NCI-H1105 treated with DMSO at 0.1 percent for 48 hours (cell line): ENCODE measurements at places on chromosomes 3 and 15.

GRCh38 chr3:156010829-156011228, 109.5 kb upstream of the KCNAB1 start:
- DNase-seq, result peak; percentile 14

DNA sequence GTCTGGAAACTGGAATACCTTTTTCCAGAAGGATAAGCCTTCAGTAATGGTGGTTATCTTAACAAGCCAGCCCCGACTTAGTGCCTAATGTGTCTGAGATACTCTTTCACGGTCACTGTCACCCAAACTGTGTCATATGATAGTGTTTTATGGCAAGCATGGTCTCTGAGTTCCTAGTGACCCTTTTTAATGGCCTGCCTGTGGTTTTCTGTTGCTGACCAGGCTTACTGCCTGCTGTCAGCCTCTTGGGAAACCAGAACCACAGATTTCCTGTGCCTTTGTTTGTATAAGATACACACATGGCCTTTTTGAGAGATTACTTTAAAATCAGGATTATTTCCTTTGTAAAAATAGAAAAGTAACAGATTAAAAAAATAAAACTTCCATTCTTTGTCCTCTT, 22.4 kb downstream of the HPS3 start:
- DNase-seq, result no peak

GRCh38 chr3:183554377-183554776, 1.1 kb downstream of the KLHL6 start:
- DNase-seq, result no peak

GRCh38 chr3:47612879-47613278, 34.2 kb upstream of the CSPG5 start:
- DNase-seq, result no peak

- DNase-seq, result no peak
These were observed 23.7 kb downstream of the OXNAD1 start for GRCh38 chr3:16288664-16289063.

DNA sequence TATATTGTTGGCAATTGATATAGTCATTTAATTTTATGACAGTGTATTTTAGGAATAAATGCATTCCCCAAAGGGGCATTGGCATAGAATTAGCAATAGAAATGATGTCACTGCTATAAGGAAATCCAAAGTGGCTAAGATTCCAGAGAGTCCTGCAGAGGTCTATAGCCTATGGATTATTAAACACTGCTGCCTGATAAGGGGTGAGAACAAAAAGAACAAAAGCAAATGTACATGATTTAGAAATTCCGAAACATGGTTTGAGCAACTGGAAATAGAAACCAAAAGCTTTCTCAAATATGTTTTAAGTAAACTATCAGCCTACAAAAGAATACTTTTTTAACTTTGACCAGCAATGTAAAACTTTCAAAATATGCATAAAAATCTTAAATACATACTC, 280.1 kb upstream of the RASGRP1 start:
- no peak for DNase-seq

GRCh38 chr15:96073908-96074307, 256.6 kb upstream of the NR2F2 start:
- DNase-seq, result no peak

- no peak for DNase-seq
These were observed 17.3 kb upstream of the GBE1 start for GRCh38 chr3:81778678-81779182.

DNA sequence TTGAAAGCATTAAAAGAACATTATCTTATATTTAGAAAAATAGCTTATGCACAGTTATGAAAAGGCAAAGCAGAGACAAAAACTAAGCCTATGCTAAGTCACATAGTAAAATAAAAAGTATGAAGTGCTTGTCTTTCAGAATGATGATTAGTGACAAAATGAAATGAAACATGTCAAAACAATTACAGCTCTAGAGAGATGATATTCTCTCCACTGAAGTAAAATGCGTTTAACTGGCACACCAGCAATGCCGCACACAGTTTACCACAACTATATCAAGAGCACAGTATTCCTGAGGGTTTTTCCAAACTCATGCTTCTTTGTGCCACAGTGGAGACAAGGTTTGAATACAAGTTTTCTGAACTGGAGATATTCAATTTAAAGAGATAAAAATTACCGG, 2.1 kb upstream of the ZBBX start:
- DNase-seq, result no peak

- DNase-seq, result no peak
These were observed 126.6 kb upstream of the ADAMTS9 start for GRCh38 chr3:64814351-64814750.

DNA sequence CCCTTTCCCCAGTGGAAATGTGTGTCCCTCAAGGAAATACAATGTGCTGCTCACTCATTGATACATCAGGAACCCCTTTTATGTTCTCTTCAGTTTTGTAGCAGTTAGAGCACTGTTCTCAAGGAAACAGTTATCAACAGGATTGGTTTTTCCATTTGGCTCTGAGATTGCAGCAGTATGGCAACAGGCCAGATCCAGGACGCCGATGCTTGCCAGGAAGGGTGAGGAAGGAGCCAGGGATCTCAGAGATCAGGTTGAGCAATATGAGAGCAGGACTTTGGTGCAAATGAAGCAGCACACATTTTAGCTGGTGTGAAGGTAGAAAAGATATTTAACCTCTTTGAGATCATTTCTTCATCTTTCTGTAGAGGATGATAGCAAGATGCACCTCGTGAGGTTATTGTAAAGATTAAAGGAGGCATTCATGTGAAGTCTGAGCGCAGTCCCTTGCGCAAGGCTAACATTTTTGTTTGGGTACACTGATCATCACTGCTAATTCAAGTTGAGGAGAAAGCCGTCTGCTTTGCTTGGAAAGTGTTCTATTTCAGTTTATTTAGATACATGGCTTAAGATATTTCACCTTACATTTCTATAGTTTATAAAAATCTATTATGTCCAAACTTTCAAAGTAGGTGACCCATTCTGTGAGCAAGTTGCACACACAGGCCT, 68.5 kb downstream of the KCNH8 start:
- peak; percentile 8 for DNase-seq

DNA sequence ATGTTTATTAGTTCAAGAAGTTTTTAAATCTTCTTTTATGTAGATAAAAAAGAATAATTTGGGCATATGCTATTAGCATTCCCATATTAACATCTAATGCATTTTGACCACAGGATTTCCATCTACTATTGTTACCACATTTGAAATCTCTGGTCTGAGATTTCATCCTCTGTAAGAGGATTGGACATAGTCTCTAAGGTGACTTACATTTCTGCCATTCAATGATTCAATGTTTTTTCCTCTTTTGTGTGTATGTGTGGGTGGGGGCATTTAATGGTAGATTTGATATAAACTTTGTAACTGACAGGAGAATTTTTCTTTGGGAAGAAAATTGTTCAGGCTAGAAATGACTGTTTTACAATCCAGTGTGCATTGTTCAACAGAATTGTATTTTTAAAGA, 307.3 kb upstream of the RBMS3 start:
- DNase-seq, result no peak

- no peak for DNase-seq
These were observed 43.9 kb downstream of the ONECUT1 start for GRCh38 chr15:52746162-52746757.

- no peak for DNase-seq
These were observed 69.7 kb downstream of the CACNA2D3 start for GRCh38 chr3:54192026-54192425.

DNA sequence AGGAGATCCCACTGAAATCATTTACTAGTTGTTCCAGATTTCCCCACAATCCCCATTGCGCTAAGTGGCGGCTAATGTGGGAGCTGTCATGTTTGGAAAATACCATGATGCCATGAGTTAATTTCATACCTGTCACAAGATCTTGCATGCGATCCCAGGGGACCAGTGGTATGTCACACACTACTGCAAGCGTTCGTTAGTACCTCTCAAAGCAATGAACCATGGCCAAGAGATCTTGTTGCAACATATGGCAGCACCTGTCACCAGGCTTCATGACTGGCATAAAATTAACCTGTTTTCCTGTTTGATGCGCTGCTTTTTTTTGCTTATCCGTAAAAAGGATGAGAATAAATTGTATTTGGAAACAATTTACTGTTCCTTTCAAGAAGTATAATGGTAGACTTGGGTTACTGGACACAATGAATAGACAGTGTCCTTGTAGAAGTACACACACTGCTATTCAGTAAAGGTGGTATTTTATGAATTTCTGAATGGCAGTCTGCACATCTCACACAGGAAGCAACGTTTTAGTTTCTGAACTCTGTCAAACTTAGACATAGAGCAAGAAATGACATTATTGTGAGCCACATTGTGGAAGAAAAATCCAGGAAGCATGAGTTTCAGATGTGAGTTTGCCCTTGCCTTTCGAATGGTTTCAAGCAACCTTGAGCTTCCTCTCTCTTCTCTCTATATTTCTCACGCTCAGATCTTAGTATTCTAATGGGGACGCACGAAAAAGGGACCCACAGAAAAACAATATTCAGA, 81.9 kb downstream of the CHL1 start:
- DNase-seq, result peak; percentile 46

DNA sequence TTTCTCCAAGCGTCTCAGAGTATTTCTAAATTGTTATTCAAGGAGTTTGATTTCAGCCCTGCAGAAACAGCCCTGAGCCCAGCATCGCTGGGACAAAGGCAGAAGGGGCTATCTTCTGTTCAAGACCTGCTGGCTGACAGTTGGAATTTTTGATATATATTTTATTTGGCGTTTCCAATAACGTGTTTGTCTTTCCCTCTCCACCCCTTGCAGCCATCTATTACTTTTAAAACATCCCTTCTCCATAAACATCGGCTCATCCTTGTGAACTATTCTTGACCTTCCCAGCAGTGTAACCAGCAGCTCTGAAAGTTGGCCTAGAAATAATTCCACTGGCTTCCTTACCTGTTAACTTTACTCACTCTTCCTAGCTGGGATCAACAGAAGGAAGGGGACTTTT, 5.5 kb upstream of the MEIS2 start:
- no peak for DNase-seq

GRCh38 chr3:106420628-106421027, 551.8 kb upstream of the CBLB start:
- no peak for DNase-seq

DNA sequence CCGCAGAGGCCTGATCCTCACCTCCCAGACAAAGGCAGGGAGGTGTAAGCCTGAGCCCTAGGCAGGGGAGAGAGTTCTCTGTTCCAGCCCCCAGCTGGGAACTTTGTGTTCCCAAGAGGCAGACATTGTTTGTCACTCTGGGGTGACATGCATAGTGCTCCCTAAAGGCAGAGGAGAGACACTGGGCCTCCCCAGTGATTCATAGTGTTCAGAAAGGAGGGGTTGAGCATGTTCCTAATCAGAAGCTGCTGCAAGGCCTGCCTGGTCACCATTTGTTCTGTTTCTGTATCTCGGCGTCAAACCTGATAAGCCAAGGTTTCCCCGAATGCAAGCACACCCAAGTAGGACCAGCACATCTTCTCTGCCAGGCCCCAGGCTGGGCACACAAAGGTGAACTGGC, 24.0 kb upstream of the SLC6A6 start:
- no peak for DNase-seq

DNA sequence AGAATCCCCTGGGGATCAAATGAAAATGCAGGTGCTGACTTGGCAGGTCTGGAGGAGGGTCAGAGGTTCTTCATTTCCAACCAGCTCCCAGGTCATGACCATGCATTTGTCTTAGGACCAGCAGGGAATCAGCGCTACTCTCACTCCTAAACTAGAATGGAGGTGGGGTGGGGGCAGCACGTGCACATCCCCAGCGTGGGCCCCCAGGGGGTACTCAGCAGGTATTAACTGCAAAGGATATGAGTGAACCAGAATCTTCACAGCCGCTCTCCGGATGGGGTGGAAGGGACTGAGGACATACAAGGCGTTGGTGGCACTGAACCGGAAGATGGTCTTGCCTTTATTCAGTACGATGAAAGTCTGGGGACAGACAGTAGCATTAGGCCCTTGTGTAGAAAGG, 19.4 kb downstream of the SCN5A start:
- DNase-seq, result no peak

DNA sequence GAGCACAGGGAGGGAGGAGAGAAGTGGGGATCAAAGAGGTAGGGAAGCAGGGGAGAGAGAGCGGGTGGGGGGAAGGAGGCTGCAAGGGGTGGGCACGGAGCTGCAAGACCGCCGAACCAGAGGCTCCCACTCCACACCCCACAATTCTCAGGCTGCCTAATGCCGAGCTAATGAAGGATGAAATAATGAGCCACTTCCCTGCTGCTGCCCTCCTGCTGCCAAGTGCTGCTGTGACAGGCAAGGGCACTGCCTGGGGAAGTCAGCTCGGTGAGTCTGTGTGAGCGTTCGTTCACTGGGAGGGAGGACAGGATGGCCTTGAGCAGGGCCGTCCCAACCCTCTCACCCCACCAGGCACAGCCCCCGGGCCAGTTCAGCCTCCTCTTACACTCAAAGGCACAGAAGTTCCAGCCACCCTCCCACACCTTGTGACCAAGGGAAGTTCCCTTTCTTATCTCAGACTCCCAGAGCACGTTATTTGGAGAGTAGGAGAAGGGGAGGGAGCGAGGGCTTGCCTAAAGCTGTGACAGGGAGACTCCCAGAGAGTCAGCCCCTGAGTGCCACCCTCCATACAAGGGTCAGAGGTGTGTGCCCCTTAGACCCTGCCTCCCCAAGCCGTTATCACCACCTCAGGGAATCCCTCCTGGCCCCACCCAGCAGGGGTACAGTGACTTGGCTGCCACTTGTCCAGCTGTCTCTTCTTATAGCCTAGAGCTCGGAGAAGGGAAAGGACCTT, 12.4 kb downstream of the GLYCTK start:
- DNase-seq, result no peak

DNA sequence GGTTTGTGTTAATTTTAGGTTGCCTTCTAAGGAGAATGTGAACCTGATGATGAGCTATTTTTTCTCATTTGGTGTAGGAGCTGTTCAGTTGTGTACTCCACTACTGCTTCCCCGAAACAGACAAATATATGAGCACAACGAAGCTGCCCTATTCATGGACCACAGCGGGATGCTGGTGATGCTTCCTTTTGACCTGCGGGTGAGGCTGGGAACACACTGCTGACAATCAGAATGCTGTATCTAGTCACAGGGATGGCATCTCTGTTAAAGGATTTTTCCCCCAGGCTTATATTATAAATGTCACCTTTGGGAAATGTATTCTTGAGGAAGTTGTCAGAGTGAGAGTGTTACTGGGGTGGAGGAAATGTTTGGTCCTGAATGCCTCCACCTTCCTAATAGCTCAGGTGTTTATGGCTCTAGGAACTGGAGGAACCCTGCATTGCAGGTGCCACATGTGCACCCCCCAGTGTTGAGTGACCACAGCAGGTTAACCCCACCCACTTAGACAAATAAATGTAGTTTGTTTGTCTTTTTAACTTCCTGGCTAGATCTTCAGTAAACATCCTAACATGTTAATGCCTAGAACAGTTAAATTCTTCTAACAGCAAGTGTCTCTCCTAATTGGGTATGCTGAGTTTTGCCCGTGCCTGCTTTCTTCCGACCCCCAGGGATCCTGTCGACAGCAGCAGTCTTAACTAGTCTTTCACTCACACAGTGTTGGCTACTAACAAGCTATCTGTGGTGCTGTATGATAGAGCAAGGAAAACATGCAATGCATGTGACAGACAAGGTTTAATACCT, 35.7 kb downstream of the SRP14 start:
- DNase-seq, result no peak

GRCh38 chr3:177294221-177294620, 96.9 kb upstream of the TBL1XR1 start:
- DNase-seq, result no peak
